Aorta (tissue), 5 donors: ENCODE measurements at places on chromosomes 7 and 10.

DNA sequence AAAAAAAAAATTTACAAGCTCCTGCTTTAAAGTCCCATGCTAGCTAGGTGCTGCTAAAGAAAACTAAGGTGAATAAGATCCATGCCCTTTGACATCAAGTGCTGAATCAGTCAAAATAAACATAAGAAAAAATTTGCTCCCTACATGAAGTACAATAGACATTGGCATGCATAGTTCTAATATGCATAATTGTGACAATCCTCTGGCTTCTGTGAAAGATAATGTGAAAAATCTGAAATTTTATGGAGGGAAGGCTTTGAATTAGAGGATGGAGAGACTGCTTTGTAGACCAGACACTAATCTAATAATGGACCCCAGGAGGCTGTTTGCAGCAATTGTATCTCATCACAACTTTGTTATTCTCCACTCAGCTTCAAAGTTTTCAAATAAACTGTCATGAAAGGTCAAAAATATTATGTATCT is 127.9 kb upstream of the CDK1 start:
- no peaks in the 10 kb centered on the region for H3K36me3 ChIP-seq
- no peak overlapping the region for H3K27ac ChIP-seq
- H3K27me3 ChIP-seq, result no peaks in the 10 kb centered on the region
- no peak overlapping the region for H3K4me3 ChIP-seq
- no peaks in the 10 kb centered on the region for H3K4me1 ChIP-seq

DNA sequence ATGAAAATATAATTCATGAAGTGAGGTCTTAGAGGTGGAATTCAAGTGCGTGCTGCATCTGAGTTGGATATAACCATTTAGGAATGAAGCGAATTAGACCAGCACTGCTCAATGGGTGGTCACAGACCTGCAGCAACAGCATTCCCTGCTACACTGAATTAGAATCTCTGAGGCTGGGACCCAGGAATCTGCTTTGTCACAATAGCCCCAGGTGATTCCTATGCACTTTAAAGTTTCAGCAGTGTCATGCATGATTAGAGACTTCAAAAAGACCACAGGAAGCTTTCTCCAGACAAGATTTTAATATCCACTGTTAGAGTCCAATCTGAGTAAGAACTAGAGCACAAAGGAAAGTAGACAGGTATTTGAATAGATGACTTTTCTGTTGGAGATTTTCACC is 352.8 kb upstream of the VSTM2A start:
- H3K36me3 ChIP-seq, result no peaks in the 10 kb centered on the region
- no peak overlapping the region for H3K4me3 ChIP-seq
- H3K27ac ChIP-seq, result no peak overlapping the region
- DNase-seq, result no peak

DNA sequence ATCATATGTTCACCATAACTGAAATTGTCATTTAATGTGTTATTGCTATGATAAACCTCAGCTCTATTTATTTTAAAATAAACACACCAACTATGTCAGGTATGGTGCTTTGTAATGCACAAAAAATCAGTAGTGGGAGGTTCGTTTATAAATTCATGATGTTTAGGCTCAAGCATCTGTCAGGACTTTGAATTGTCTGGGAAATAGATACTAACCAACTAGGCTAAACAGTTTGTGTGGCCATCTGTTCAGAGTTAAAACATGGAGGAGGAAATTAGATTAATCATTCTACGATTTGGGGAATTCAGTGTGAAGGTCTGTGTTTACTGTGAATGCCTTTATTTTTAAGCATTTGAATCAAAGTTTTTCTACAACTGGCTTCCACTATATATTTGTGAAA is 212.6 kb upstream of the FZD8 start:
- no peaks in the 10 kb centered on the region for H3K27me3 ChIP-seq
- H3K4me1 ChIP-seq, result no peaks in the 10 kb centered on the region
- H3K4me3 ChIP-seq, result no peak overlapping the region
- H3K36me3 ChIP-seq, result no peaks in the 10 kb centered on the region

GRCh38 chr10:109202111-109202510 is 721.2 kb downstream of the XPNPEP1 start:
- H3K27me3 ChIP-seq, result no peaks in the 10 kb centered on the region
- no peak overlapping the region for H3K4me3 ChIP-seq
- H3K27ac ChIP-seq, result no peak overlapping the region
- no peak for DNase-seq
- H3K4me1 ChIP-seq, result no peaks in the 10 kb centered on the region

DNA sequence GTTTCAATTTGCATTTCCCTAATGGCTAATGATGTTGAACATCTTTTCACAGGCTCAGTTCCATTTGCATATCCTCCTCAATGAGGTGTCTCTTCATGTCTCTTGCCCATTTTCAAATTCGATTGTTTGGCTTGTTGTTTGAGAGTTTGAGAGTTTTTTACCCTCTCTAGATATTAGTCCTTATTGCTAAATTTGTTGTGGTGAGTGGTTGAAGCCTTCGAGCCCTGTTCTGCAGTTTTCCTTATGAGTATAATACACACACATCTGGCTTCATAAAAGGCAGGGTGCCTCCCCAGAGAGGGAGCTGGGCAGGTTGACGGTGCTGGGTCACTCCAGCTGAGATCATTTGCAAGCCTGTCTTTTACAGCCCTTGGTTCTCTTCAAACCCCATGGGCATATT is 65.1 kb downstream of the RGS10 start:
- H3K36me3 ChIP-seq, result no peaks in the 10 kb centered on the region
- H3K27me3 ChIP-seq, result no peaks in the 10 kb centered on the region
- no peak for DNase-seq
- H3K27ac ChIP-seq, result no peak overlapping the region
- H3K4me3 ChIP-seq, result no peak overlapping the region
- H3K4me1 ChIP-seq, result no peaks in the 10 kb centered on the region

DNA sequence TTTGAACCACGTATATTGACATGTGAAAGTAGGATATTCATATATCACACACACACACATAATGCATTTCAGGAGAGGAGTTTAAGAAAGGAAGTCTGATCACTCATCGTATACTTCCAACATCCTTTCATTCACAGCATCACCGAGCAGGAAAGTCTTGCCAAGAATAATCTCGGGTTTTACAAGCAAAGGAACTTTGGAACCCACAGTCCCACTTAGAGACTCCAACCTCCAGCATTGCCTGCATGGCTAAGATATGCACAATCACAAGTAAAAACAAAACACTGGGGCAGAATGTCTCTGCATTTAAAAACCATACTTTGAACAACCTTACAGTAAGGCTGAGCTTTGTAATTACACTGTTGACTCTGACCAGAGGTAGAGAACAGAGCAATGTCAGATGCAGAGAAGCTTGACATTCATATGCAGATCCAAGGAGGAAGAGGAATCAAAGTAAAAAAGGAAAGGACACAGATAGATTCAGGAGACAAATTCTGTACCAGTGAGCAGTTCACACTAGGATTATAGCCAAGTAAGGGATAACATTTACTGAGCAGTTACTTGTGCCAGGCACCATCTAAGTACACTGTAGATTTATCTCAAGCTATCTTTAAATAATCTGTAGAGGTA is 14.8 kb downstream of the THSD7A start:
- no peak overlapping the region for H3K4me3 ChIP-seq
- no peaks in the 10 kb centered on the region for H3K4me1 ChIP-seq
- H3K27me3 ChIP-seq, result no peaks in the 10 kb centered on the region
- no peaks in the 10 kb centered on the region for H3K36me3 ChIP-seq

- DNase-seq, result no peak
- H3K4me3 ChIP-seq, result no peak overlapping the region
- no peaks in the 10 kb centered on the region for H3K27me3 ChIP-seq
- peaks cover under 1% of the 10 kb centered on the region for H3K36me3 ChIP-seq
- no peak overlapping the region for H3K27ac ChIP-seq
Observed at GRCh38 chr7:107922886-107923285, 31.9 kb downstream of the DLD start.
